ENCODE measurements at places on chromosomes 7 and 10.

- DNase-seq: no peak
Observed at GRCh38 chr10:101725296-101726114, 30.5 kb upstream of the FBXW4 start.

DNA sequence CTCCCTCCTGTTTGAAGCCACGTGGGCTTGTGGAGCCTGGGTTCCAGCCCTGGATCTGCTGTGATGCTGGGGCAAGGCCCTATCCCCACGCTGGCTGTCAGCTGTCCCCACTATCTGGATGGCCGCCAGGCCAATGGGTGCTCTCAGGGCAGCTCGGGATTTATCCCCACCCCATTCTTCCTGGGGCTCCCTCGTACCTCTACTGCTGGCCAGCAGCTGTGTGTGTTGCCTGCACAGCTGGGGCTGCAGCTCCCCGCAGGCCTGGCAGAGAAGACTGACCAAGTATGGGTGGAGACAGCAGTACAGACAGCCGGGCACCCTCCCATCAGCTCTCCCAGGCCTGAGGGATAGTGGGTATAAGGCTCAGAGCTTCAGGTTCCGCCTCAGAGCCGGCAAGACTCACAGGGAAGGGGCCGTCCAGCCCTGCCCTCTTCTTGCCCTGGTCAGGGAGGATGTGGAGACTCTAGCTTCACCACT lies 13.6 kb downstream of the CLIP2 start:
- DNase-seq: no peak

- no peak for DNase-seq
Observed at GRCh38 chr7:78510580-78511188, 712.1 kb downstream of the PHTF2 start.

GRCh38 chr10:15237351-15237750 lies 68.9 kb upstream of the NMT2 start:
- DNase-seq: no peak

- DNase-seq: no peak
Observed at GRCh38 chr7:114466917-114467316, 52.3 kb downstream of the FOXP2 start.

- DNase-seq: no peak
Observed at GRCh38 chr10:75398692-75399460, 2.7 kb downstream of the ZNF503 start.

DNA sequence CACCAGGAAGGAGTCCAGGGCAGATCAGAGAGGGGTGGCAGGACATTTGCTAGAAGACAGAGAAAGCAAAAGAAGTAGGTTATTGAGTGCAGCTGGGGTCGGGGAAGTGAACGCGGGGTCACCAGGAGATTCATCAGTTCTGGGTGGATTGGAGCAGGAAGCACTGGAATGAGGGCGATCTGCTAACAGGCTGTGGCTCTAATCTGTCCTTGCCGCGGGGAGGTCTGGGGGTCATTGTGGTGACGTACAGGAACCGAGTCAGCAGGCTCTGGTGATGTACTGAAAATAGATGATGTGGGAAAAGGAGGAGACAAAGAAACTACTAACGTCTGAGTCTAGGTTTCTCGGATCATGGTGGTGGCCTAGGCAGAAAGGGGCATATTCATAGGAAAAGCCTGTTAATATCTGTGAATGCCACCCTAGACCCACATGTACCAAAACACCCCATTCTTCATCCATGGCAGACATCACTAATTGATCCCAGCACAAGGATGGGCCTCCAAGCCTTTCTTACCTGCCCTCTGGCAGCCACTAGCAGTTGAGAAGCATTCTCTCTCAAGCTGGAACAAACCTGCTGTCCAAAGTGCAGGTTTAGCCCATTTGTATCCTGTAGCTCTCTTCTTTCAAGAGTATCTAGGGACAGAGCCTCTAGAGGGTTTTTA lies 134.5 kb downstream of the C10orf105 start:
- no peak for DNase-seq

- DNase-seq: no peak
Observed at GRCh38 chr7:91910171-91910570, 29.7 kb upstream of the MTERF1 start.

DNA sequence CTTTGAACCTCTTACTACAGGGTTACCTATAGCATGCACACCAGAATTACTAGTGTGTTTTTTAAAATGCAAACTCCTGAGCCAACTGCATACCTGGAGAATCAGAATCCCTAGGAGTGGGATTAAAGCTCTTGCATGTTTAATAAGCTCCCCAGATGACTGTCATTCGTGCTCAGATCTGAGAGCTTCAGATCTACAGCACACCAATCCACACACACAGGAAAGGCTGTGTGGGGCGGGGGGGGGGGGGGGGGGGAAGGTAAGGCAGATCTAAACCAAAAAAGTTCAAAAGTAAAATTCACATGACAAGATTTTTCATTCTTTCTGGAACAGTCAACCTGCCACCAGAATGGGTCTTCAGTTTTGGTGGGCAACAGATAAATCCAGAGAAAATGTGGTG lies 5.5 kb downstream of the FAM3C start:
- no peak for DNase-seq

- DNase-seq: no peak
Observed at GRCh38 chr10:14160299-14160698, 170.4 kb downstream of the FRMD4A start.

GRCh38 chr7:132521423-132521822 lies 54.8 kb downstream of the PLXNA4 start:
- no peak for DNase-seq

GRCh38 chr7:139994356-139994755 lies 68.4 kb downstream of the PARP12 start:
- no peak for DNase-seq

- DNase-seq: no peak
Observed at GRCh38 chr10:78483641-78484040, 450.0 kb downstream of the RPS24 start.

- no peak for DNase-seq
Observed at GRCh38 chr10:110615057-110615747, 28.9 kb upstream of the RBM20 start.

DNA sequence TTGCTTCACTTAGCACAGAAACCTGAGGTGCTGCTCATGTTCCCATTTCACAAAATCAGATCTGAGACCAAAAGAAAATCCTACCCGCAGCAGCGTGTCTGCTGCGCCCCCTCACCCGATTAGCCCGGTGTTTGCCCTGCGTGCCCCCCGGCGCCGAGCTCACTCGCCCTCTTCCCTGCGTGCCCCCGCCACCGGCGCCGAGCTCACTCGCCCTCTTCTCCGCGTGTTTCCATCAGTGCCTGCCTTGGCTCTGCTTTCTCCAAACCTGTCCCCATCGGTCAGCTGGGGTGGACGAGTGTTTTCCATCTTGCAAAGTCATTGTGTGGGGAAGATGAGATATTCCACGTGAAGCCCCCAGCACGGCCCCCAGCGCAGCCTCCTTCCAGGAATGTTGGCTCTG lies 225.3 kb upstream of the PITRM1 start:
- no peak for DNase-seq

DNA sequence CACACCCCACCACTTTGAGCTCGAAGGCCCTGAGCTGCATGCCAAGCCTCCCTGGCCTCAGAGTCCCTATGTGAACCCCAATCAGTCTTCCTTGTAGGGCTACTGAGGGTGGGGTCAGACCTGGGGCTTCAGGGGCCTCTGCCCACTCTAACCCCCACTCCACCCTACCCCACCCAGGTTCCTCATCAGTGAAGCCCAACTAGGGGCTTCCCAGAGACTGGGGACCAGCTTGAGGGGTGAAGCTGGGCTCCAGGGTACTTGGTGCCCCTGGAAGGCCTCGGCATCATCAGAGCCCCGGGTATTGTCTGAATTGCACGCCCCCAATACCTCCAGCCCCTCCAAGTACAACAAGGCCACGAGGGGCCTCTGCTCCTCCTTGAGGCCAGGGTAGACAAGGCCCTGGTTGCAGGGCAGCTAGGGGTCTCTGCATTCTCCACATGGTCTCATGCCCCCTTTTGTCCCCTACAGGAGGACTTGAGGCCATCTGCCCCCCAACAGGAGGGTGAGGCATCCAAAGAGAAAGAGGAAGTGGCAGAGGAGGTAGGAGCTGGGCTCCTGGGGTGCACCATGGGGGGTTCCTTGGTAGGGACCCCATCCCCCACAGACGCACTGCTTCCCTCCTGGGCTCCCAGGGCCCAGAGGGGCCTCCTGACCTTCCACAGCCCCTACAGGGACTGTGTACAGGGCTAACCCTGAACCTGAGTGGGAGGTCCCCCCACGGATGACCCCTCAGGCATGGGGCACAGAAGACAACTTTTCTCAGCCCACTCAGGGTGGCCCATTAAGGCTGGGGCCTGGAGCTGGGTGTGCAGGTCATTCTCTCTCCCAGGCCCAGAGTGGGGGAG lies 4.0 kb downstream of the SNCG start:
- no peak for DNase-seq

Data from stimulated activated CD4-positive, alpha-beta T cell treated with anti-CD3 and anti-CD28 coated beads, Interleukin-1b, Interleukin-23, amount 100 ng/mL, for 4 hours (primary cell).